ENCODE measurements at places on chromosomes 5 and 9.

GRCh38 chr5:68446487-68446894, 230.9 kb downstream of the PIK3R1 start:
- DNase-seq = no peak

- no peak for DNase-seq
Measured at GRCh38 chr5:44637916-44638869, 170.6 kb upstream of the MRPS30 start.

DNA sequence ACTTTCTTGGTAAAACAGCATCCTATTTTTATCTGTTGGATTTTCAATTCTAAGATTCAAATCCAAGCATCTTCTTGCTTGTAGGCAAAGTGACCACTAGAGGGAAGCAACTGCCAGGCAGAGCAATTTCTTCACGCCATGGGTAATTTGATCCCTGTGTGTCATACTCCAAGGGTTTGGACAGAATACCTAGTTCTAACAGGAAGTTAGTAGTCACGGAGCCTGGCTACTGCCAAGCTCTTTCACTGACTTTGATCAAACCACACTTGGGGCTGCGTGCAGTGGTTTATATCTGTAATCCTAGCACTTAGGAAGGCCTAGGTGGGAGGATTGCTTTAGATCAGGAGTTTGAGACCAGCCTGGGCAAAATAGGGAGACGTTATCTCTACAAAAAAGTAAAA, 473.6 kb upstream of the TNC start:
- peak; percentile 21 for DNase-seq

- no peak for DNase-seq
Measured at GRCh38 chr5:116527582-116527981, 47.0 kb downstream of the SEMA6A start.

DNA sequence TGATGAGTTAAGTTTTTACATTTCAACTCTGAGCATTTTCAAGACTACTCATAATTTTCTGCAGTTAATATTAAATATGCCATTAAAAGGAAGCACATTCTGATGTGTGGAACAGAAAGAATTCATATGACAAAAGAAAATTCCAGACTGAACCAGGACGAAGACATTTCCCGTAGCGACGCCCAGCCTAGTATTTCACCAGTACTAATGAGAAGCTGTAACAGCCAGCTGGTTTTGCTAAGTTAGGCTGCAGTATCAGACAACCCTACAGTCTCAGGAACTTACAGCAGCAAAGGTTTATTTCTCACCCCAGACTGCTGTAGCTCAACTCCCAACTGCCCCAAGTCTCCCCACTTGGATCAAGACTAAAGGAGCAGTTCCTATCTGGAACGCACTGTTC, 91.6 kb downstream of the TMEM174 start:
- DNase-seq = no peak

- no peak for DNase-seq
Measured at GRCh38 chr5:120217001-120217400, 247.1 kb upstream of the PRR16 start.

DNA sequence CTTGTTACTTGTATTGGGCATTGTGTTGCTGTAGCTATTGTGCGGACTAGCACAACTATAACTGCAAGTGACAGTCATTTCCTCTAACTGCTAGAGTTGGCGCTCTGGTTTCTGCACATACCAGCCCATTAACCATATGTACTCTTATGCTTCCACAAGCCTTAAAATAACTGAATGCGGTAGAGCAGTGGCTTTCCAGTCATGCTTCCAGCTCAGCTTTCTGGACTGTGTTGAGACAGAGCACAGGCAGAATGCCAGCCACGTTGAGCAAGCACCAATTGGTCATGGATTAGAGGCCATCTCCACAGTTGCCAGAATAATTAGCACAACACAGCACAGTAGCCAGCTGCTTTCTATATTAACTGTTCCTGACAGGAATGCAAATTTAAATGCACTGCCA, 12.2 kb downstream of the INVS start:
- no peak for DNase-seq

GRCh38 chr5:180873615-180874520, 12.8 kb upstream of the ZFP62 start:
- DNase-seq = peak; percentile 48

- DNase-seq = no peak
Measured at GRCh38 chr5:130532786-130533185, 628.5 kb downstream of the CHSY3 start.

DNA sequence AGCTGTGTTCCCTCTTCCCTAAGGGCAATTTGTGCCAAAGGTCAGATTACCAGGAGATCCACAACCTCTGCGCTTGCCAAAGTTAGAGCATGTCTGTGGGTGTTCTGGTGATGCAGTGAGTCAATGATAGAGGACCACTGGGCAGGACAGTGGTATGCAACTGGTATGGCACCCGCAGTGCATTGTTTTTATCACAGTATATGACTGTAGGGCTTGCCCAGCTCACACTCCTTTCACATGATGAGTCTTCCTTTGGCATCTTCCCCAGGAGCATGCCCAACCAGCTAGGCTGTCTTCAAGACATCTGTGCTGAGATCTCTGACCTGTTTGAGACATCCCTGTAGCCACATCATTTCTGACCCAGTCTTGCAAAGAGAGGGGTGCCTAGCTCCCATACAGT, 1650.0 kb upstream of the CDH6 start:
- DNase-seq = no peak

- DNase-seq = no peak
Measured at GRCh38 chr5:86824637-86825036, 206.9 kb downstream of the COX7C start.

GRCh38 chr9:25003686-25004085, 458.0 kb upstream of the IZUMO3 start:
- no peak for DNase-seq

- no peak for DNase-seq
Measured at GRCh38 chr9:86507212-86507630, 153.0 kb upstream of the TUT7 start.

DNA sequence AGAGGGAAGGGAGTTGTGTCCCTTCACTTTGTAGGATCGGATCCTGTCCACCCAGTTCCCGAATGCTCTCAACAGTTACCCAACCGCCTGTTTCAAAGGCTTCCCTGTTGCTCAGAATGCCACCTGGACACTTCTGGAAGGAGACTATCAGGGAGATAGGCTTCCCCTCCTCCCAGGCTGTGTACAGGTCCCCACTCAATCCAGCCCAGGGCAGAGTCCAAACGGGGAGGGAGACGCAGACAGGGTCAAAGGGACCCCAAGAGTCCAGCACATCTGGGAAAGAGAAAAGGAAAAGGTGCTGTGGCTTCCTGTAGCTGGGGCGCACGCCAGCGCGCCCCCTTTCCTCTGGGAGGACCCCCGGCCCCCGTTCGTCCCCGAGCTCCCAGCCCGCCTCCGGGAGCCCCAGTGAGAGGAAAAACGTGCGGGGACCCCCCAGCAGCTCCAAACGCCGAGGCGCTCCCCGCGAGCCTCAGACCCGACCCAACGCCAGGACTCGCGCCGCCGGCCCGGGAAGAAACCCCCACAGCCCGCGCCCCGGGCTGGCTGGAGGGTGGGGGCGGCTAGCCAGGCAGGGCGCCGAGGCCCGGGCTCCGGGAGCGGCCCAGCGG, 640 bp downstream of the SURF4 start:
- DNase-seq = peak; percentile 7

GRCh38 chr5:78300464-78301045, 6.1 kb upstream of the AP3B1 start:
- no peak for DNase-seq

GRCh38 chr5:118882666-118883065, 105.7 kb downstream of the DTWD2 start:
- no peak for DNase-seq

GRCh38 chr5:150274811-150275210, 14.8 kb downstream of the CAMK2A start:
- no peak for DNase-seq

Measured in GF-D8 (cell line).